NCI-H2171 (cell line): ENCODE measurements at places on chromosomes 1 and 21.

GRCh38 chr1:112460615-112461014 is 48.1 kb upstream of the WNT2B start:
- no peak for DNase-seq

GRCh38 chr1:63721531-63722189 is 52.2 kb upstream of the ROR1 start:
- DNase-seq, result peak; percentile 39

- no peak for DNase-seq
These were observed 2.5 kb upstream of the OLIG1 start for GRCh38 chr21:33067457-33067856.

DNA sequence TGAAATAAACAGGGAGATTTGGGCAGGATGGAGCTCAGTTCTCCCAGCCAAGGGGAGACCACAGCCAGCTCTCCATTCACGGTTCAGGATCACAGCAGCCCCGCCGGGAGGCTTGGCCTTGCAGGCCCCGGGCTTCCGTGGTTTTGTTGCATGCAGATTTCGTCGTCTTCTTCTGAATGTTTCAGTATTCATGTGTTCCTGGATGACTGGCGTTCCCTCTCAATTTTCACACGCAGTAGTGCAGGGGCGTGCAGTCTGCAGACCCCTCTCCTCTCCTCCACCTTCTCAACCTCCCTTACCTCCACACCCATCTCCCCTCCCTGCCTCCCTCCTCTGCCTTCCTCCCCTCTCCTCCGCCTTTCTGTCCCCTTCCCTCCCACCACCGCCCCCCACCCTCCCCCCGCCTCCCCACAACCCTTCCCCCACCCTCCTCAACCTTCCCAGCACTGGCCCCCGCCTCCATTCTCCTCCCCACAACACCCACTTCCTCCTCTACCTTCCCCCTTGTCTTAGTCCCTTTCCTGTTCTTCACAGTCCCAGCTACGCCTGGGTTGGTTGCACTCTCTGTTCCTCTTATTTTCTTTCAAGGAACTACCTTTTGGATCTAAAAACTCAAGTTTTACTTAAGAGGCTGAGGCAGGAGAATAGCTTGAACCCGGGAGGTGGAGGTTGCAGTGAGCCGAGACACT is 8.4 kb upstream of the SLC19A1 start:
- DNase-seq, result no peak

- DNase-seq, result no peak
These were observed 225.6 kb upstream of the MAP1LC3C start for GRCh38 chr1:242224461-242224860.

GRCh38 chr1:31559715-31560114 is 16.6 kb upstream of the TINAGL1 start:
- no peak for DNase-seq

GRCh38 chr1:229842302-229843255 is 216.5 kb downstream of the URB2 start:
- no peak for DNase-seq

DNA sequence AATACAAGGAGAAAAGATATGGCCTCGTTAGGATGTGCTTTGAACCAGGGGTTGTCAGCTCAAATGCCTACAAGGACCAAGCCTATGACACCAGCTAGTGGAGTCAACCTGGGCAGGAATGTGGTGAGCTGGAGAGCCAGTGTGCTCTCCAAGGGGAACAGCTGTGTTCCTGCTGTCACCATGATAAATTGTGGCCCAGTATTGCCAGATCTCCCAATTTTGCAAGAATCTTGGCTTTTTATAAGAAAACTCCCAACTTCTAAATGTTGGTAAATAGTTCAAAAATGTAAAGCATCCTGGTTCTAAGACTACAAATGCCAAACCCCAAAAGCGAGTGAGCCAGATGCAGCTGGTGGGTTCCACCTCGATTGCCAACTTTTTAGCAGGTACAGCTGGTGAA is 391.1 kb downstream of the PLPP3 start:
- no peak for DNase-seq

DNA sequence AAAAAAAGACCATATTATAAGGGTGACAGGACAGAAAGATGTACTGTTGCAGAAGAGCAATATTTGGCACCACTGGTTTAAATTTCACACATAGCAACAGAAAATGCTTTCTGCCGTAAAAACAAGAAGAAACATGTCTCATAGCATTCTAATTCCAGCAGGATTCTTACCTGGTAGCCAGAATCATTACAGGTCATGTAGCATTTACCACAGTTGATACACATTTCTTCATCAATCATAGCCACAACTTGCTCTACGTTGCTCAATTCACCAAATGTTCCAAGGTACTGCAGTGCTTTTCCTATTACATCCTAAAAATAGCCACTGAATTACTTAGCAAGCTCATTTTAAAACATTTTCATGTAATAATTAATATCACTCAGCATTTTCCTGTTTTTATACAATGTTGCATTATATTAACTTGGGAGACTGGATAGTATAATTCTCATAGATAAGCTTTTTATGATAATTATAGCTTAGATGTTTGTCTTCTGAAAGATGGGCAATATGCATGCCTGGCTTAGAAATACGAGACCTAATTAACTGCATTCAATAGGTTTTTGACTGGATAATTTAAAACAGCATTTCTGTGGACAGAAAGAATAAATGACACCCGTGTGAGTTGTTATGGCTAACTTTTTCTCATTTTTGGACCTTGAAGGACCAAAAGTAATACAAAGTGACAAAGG is 360.7 kb downstream of the PTBP2 start:
- DNase-seq, result no peak

DNA sequence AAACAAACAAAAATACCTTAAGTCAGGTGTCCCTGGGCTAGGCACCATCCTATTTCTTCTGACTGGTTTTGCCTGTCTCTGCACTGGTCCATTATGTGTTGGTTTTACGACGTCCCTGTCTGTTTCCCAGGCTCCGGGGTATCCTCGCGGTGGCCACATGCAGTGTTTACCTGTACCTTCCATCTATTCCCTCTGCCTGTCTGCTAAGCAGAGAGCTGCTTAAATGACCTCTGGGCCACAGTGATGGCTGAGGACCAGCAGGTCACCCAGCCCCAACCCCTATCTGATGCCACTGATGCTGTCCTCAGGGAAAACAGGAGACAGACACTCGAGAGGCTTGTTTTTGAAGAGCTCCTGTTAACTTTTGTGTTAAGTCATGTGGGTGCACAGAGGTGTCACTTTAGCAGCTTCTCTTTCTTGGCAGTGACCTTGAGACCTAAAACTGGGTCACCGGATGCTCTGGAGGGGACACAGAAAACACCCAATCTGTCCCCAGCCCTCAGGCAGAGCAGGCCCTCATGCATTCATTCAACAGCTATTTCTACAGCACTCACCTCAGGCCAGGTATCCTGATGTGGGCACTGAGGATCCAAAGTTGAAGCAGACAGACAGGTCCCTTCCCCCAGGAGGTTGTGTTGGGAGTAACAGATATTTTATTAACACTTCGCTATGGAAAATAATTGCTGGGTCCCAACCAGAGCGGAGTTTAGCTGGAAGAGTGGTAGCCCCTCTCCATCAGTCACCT is 4.4 kb upstream of the EFHD2 start:
- no peak for DNase-seq

GRCh38 chr1:29743264-29743663 is 506.9 kb downstream of the PTPRU start:
- no peak for DNase-seq
